ENCODE measurements at places on chromosomes 7 and 10. TPM values are rescaled to one million over a fixed set of nuclear protein-coding genes. Genes with fewer than 3 reads are reported as not detected.

The ASL gene
- 33.4 TPM for total RNA-seq

The PNLIP gene
- total RNA-seq = not detected

The TUBB8 gene
- total RNA-seq = not detected

The GPNMB gene
- 1.9 TPM for total RNA-seq

The GHITM gene
- total RNA-seq = 119 TPM

The PDIA4 gene
- total RNA-seq = 174 TPM

The ATP5MK gene
- total RNA-seq = 331 TPM

The NPSR1 gene
- total RNA-seq = not detected

The SLC26A3 gene
- total RNA-seq = not detected

The UCMA gene
- not detected for total RNA-seq

The FAM237B gene
- not detected for total RNA-seq

The SFTPA1 gene
- total RNA-seq = not detected

The IL2RA gene
- total RNA-seq = 464 TPM

The BAMBI gene
- total RNA-seq = not detected

The NODAL gene
- total RNA-seq = not detected

The SRRM3 gene
- not detected for total RNA-seq

The PAX4 gene
- total RNA-seq = not detected

The CRHR2 gene
- total RNA-seq = not detected

The FBXO24 gene
- 0.85 TPM for total RNA-seq

Measured in T-helper 1 cell treated with Interleukin-12 subunit alpha and Interleukin-12 subunit beta and Interleukin-4 antibody, amounts not matched to agents 30 ng/mL and 1 ng/mL, for 36 hours (primary cell).